NT2/D1 (cell line): ENCODE measurements at places on chromosomes 6 and 20.
A peak's percentile ranks its signal among the peaks of the same experiment; 100 is the strongest.

- DNase-seq: no peak
Observed at GRCh38 chr20:60202046-60202445, 243.8 kb downstream of the CDH26 start.

DNA sequence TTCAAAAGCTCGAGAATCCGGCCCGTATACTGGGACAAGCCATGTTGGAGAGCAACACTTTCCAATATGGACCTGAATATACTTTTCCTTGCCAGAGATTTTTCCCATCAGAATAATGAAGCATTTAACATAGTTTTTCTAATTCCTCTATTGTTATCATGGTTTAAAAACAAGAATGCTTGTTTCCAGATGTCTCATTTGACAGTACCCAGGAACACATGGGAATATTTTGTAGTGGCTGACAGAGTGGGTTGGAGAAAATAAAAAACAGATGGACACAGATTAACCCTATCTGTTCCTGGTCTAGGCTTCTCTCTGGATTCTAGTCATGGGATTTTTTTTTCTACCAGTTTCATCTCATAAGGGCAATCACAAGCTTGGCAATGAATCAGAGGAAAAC, 164.8 kb upstream of the CEP162 start:
- DNase-seq: no peak

DNA sequence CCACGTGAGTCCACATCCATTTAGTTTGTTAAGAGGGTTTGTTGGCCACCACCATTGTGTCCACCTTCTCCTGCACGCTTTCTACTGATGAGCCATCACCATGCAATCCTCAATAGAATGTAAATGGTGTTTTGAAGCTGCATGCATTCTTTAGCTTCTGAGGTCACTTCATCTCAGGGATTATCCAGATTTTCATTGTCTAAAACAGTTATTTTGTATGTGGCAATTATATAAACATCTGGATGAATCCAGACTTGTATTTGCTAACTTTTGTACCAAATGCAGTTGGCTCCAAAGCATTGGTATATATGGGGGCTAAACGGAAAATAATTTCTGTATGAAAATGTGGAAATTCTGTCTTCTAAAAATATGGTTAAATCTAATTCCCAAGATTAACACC, 231.2 kb upstream of the ARID1B start:
- DNase-seq: no peak

- DNase-seq: peak; percentile 73
Observed at GRCh38 chr20:1469925-1470571, 3.4 kb upstream of the NSFL1C start.

- DNase-seq: no peak
Observed at GRCh38 chr6:37877373-37878149, 58.0 kb downstream of the ZFAND3 start.

DNA sequence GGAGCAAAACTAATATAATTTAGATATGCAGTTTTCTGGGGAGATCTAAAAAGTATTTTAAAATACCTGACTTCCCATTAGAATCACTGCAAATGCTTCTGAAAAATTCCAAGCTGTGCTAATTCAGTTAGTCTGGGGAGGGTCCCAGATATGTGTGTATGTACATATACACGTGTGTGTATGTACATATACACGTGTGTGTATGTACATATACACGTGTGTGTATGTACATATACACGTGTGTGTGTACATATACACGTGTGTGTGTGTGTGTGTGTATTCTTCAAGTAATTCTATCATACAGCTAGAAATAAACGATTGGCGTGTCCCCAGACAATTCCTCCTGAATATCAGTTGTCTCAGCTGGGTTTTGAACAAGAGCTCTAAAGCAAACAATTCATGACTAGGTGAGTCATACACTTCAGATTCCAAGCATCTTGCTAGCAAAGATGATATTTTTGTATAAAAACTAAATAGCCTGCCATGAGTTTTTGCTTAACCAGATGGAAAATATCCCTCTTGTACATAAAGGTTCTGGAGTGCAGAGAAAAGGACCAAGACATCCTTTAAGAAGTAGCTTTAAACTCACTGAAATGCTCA, 58.2 kb downstream of the SPACA1 start:
- DNase-seq: no peak

DNA sequence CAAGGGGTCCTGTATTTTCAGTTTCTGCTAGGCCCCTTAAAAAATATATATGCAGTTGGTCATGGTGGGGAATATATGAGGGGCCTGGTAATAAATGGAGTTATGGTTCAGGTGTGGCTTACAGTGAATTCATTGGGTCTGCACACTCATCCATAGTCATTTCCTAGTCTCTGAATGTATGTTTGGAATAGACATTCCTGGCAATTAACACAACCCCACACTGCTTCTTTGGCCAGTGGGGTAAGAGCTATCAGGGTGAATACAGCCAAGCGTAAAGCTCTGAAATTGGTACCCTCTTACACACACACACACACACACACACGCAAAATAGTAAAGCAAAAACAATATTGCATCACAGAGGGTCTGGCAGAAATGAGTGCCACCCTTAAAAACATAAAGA, 56.5 kb downstream of the QRSL1 start:
- no peak for DNase-seq

DNA sequence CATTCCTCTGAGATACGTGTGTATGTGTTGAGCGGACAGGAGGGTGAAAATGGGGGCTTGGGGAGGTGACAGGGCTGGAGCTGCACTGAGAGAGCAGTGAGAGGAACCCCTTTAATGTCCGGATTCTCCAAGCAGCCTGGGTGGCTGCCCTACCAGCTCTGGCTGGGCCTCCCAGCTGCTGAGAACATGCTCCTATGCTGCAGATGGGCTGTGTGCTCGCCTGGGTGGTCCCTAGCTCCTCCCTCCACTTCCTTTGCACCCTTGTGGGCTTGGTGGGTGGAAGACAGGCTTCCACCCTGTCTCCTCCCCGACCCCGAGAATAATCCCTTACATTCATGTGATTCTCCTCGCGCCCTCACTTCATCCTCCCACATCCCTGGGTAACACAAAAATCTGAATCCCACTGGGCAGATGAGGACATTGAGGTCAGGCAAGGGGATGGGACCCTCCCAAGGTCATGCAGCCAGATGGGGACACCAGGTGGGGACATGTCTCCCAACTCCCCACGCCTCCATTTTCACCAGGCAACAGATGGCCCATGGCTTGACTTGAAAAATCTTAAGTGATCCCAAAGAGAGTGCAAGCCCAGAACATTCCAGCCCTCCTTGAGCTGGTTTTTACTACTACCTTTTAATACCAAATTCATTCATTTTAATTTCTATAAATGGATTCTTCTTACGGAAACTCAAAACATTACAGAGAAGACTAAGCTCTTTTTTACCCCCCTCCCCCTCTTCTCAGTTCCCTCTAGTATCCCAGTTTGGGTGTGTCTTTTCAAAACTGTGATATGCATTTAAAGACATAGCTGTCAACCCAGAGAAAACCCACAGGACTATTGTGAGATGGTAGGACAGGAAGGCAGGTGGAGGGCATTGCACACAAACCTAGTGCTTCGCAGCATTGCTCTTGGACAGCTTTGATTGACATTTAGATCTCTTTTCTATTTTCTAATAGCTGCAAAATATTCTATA, 5.0 kb upstream of the PDRG1 start:
- DNase-seq: no peak

DNA sequence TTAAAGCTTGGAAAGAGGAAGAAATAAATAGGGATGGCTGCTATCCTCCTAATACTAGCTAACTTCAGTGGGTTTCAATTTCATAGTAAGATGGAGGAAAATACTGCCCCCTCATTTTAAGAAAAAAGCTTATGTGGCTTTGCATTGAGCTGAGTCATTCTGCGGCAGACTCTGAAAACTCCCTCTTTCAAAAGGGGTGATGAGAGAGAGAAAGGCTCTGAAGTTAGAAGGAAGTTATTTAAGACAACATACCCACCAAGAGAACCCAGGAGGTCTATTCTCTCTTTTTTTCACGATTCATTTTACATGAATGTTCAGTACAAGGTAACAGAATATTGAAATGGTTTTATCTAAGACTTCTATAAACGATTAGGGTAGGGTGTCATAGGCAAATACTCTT, 4.5 kb downstream of the PRDM13 start:
- DNase-seq: no peak

DNA sequence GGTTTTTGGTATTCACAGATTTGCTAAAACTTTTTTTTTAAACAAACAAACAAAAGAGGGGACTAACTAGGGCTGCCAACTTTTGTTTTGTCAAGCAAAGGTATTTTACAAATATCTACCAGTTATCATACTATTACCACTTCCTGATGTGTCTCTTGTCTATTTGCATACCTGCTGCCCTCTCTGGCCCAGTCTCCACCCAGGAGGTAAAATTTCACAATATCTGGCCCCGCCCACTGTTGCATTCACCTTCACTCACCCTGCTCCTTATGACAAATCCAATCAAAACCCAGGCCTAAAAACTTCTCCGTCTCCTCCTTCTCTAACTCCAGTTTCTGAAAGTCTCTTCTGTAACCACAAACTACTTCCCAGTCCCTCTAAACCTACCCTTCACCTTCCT, 82.2 kb downstream of the TRERF1 start:
- DNase-seq: no peak

GRCh38 chr6:70694371-70694770, 26.7 kb downstream of the SMAP1 start:
- no peak for DNase-seq

- DNase-seq: no peak
Observed at GRCh38 chr6:132712366-132712765, 1.5 kb downstream of the VNN1 start.

DNA sequence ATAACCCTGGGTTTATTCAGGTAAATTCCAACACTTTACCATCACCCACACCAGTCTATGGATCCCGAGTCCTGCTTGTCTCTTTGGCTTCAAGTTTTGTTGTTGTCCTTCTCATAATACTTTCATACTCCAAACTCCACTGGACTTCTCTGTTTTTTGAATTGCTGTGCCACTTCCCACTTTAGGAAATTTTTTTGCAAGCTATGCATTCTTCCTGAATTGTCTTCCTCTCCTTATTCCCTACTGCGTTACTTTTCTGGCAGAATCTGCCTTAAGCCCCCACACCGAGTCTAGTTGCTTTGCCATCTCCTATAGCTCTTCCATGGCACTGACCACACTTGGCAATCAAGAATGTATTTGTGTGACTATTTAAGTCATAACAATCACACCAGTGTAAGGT, 96.1 kb downstream of the TSHZ2 start:
- DNase-seq: no peak

DNA sequence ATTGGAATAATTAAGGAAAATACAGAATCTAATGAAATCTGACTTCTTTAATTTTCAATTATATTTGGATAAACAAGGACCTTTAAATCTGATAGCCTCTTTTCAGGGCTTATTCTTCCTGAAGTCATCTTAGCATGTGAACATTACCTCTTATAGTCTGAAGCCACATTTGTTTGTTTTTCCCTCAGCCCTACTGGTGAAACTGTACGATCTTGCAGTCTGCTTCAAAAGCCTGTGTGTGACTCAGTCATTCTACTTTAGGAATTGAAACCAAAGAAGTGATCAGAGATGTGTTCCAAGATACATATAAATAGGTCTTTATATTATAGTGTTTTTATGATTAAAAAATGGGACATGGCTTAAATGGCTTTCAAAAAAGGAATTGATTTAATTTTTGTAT, 67.5 kb downstream of the MACROD2 start:
- no peak for DNase-seq

DNA sequence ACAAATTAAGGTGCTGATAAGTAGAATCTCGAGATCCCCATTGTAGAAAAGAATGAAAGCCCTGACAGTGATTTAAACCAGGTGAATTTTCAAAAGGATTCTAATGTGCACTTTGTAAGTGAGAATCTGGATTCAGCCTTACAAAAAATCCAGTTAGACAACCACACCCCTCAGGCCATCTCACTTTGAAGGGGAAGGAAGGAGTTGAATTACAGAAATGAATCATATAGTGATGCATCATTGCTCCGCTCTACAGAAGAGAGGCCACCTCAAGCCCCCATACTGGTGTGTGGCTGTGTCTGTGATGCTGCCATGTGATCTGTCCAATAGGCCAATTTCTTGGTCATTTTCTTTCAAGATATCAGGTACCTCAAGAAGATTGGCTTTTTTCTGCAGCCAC, 85.5 kb upstream of the NT5E start:
- DNase-seq: no peak

DNA sequence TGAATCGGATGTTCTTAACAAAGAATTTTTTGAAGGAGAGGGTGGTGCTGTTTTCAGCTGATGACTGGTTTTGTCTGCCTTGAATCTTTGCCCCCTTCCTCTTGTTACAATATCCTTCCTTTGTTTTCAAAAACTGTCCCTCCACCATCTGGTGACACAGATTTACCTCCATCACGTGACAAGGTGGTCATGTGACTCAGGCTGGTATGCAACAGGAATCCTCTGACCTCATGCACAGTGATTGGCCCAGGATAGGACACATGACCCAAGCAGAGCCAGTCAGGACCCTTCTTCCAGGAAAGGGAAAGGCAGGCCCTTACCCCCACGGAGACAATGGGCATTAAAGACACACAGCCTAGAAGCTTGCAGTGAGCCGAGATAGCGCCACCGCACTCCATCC, 84.7 kb upstream of the MC3R start:
- DNase-seq: peak; percentile 36

DNA sequence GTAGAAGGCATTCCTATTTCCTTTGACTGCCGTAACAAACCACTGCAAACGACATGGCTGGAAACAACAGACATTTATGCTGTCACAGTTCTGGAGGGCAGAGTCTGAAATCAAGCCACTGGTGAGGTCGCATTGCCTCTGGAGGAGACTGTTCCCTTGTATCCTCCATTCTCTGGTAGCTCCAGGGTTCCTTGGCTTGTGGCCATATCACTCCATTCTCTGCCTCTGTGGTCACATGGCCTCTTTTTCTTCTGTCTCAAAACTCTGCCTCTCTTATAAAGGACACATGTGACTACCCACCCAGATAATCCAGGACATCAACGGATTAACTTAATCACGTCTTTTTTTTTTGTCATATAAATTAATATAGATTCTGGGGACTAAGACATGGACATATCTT, 84.4 kb downstream of the LYRM2 start:
- no peak for DNase-seq

DNA sequence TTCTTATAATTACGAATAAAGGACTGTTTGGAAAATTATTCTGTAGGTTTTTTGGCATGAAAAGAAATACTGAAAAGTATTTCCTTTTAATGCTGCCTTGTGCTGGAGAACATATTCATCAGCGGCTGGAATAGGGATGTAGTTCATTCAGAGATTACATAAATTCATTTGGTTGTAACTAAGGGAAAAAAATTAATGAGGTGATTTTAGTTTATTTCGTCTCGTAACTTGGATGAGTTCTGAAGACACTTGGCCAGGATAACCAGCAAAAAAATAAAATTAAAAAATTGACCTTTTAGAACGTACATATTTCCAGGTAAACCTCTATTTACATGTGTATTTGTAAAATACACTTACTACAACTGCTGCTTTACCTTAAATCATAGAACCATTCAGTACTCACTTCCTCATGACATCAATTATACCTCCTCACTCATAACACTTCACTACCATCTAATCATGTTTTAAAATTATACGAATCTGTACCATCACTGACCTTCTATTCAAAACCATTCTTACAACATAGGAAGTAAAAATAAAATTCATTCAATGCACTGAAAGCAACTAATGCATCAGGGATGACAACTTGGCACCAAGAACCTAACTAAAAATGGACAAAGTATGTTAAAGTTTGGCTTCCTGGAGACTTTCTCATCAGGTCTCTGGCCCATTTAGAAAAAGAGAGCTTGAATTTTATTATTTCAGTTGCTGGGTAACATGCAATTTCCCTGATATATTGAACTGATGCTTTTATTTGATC, 17.2 kb downstream of the KLHL31 start:
- no peak for DNase-seq

GRCh38 chr6:75334266-75335040, 49.9 kb upstream of the TMEM30A start:
- peak; percentile 91 for DNase-seq
